ENCODE measurements at places on chromosomes 2 and 18. TPM values are rescaled to one million over a fixed set of nuclear protein-coding genes. Genes with fewer than 3 reads are reported as not detected.

INPP5D gene
- total RNA-seq = 8.0 TPM

PLGLB2 gene
- total RNA-seq = 4.6 TPM

PAX8 gene
- 3.7 TPM for total RNA-seq

PSMA8 gene
- not detected for total RNA-seq

Data from camera-type eye (tissue), 1 donor.